HCT116 (cell line): ENCODE measurements at places on chromosomes 6 and 20. TPM values are rescaled to one million over a fixed set of nuclear protein-coding genes. Genes with fewer than 3 reads are reported as not detected.

DNA sequence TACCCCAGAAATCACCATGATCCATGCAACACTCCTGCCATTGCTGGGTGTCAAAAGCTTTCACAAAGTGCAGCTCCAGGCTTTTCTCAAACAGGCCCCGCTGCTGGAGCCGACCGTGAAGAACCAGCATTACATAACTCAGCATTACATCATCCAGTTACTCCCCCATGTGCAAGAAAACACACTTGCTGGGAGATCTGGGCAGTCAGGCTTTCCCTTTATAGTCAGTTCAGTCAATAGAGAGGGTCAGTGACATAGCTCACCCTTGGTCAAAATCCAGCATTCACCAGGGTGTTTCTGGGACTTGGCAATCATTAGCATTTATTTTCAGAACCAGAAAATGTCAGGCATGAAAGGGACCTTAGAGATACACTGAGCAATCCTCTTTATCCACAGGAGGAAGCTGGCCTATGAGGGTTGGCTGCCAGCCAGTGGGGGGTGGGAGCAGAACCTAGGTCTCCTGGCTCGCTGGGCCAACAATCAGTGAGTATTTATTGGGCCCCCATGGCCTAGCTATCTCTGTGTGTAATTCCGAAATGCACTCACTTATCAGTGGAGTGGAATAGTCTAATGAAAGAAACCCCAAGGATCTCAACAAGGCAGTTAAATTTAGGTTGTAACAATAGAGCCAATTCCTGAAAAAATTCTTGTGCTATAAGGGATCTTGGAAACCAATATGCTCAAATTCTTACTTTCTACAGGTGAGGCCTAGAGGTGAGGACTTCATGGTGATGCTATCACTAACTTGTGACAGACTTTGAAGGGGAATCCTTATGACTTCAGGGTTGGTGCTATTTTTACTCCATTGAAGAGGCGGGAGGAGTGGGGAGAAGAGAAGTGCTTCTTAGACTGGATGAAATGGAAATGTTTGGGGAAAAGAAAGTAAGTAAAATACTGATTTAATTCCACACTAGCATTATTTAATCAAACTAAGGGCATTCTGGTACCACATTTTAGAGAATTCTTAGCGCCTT lies 54.6 kb downstream of the LYRM4 start:
- H3K4me1 ChIP-seq: no peaks in the 10 kb centered on the region
- no peak overlapping the region for H3K4me3 ChIP-seq
- no peak overlapping the region for H3K27ac ChIP-seq
- no peaks in the 10 kb centered on the region for H3K27me3 ChIP-seq
- no peaks in the 10 kb centered on the region for H3K36me3 ChIP-seq
- no peak for DNase-seq

GRCh38 chr6:159914565-159914923 lies 23.8 kb downstream of the MAS1 start:
- no peak overlapping the region for H3K4me3 ChIP-seq
- H3K27ac ChIP-seq: no peak overlapping the region

Gene TRIM31
- not detected for total RNA-seq

Gene HSPA12B
- total RNA-seq: not detected

GRCh38 chr6:43541774-43542471 lies 25.0 kb downstream of the POLR1C start:
- peaks cover 37% of the 10 kb centered on the region for H3K36me3 ChIP-seq
- no peak overlapping the region for H3K27ac ChIP-seq
- no peaks in the 10 kb centered on the region for H3K27me3 ChIP-seq
- no peaks in the 10 kb centered on the region for H3K4me1 ChIP-seq

- H3K27me3 ChIP-seq: no peaks in the 10 kb centered on the region
- peaks cover 63% of the 10 kb centered on the region for H3K36me3 ChIP-seq
- no peak overlapping the region for H3K4me3 ChIP-seq
Observed at GRCh38 chr6:24419526-24419925, 16.8 kb downstream of the MRS2 start.

GRCh38 chr20:1287306-1287705 lies 21.2 kb downstream of the SNPH start:
- H3K4me1 ChIP-seq: no peaks in the 10 kb centered on the region
- no peak overlapping the region for H3K27ac ChIP-seq
- no peak for DNase-seq
- no peaks in the 10 kb centered on the region for H3K27me3 ChIP-seq
- H3K36me3 ChIP-seq: no peaks in the 10 kb centered on the region
- no peak overlapping the region for H3K4me3 ChIP-seq

DNA sequence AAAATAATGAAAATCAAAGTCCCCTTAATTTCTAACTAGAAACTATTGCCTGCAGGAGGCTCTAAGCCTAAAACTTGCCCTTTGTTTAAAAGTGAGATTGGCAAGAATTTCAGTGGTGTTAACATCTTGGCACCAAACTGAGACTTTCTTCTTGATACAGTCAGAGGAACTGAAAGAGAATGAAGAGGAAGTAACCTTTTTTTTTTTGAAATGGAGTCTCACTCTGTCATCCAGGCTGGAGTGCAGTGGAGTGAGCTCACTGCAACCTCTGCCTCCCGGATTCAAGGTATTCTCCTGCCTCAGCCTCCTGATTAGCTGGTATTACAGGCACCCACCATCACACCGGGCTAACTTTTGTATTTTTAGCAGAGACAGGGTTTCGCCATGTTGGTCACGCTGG lies 3.6 kb downstream of the DOP1A start:
- no peaks in the 10 kb centered on the region for H3K27me3 ChIP-seq
- H3K4me3 ChIP-seq: no peak overlapping the region
- no peak for DNase-seq
- peaks cover 12% of the 10 kb centered on the region for H3K4me1 ChIP-seq

Gene BMP6
- 1.6 TPM for total RNA-seq

DNA sequence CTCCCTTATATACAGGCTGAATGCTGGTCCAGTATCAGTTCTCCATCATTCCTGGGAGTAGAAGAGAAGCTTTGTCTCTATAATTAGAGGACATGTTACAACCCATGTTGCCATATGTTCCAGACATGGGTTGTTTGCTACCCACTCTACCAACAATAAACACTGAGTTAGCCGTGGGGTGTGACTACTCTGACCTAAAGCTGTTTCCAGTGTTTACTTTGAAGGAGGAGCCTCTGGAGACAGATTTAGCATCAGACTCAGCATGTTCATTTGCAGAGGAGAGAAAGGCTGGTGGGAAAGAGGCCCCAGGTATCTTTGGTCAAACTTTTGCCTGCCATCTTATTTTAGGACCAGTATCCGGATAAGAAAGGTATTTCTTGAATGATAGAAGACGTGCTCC lies 157.9 kb upstream of the SNX9 start:
- no peaks in the 10 kb centered on the region; the same call in 1 of the 2 replicates for H3K4me1 ChIP-seq
- H3K36me3 ChIP-seq: no peaks in the 10 kb centered on the region
- H3K27me3 ChIP-seq: no peaks in the 10 kb centered on the region
- no peak for DNase-seq
- no peak overlapping the region for H3K27ac ChIP-seq
- no peak overlapping the region for H3K4me3 ChIP-seq

Gene FOXQ1
- 0.42 TPM for total RNA-seq

DNA sequence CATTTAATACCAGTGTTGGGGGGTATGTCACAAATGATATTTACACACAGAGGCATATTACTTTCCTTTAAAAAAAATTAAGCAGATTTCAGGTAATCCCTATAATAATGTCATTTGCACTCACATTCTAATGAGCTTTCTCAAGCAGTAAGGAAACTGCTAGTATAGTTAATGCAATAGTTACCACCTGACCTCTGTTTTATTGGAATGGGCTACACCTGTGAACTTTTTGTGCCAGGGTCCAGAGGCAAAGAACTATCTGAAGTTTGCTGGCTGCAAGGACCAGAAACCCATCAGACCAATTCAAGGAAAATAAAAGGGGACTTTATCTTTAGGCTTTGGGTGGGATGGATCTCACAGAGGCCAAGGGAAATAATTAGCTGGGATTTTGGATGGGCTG lies 2.9 kb upstream of the ZHX3 start:
- no peaks in the 10 kb centered on the region for H3K36me3 ChIP-seq
- H3K27me3 ChIP-seq: no peaks in the 10 kb centered on the region
- H3K27ac ChIP-seq: no peak overlapping the region
- no peak for DNase-seq
- peaks cover 27% of the 10 kb centered on the region for H3K4me1 ChIP-seq

Gene IRF4
- 1.2 TPM for total RNA-seq

- H3K4me1 ChIP-seq: peaks cover 4% of the 10 kb centered on the region; the same call in 1 of the 2 replicates
- no peak overlapping the region for H3K4me3 ChIP-seq
- no peaks in the 10 kb centered on the region for H3K36me3 ChIP-seq
Observed at GRCh38 chr20:46113113-46113470, 5.0 kb upstream of the CD40 start.

DNA sequence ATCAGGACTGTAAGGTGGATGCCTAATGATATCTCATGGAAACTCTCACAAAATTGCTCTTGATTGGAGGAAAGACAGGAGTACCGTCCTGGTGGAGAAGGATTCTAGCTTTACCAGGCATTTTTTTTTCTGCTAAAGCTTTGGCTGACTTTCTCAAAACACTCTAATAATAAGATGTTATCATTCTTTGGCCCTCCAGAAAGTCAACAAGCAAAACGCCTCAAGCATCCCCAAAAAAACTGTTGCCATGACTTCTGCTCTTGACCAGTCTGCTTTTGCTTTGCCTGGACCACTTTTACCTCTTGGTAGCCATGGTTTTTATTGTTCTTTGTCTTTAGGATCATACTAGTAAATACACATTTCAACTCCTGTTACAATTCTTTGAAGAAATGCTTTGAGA lies 55.5 kb upstream of the RUNX2 start:
- no peaks in the 10 kb centered on the region for H3K36me3 ChIP-seq
- no peaks in the 10 kb centered on the region for H3K27me3 ChIP-seq
- DNase-seq: no peak
- no peak overlapping the region for H3K4me3 ChIP-seq
- no peak overlapping the region for H3K27ac ChIP-seq
- no peaks in the 10 kb centered on the region for H3K4me1 ChIP-seq

- no peak overlapping the region for H3K4me3 ChIP-seq
- DNase-seq: no peak
- H3K36me3 ChIP-seq: no peaks in the 10 kb centered on the region
- no peaks in the 10 kb centered on the region for H3K4me1 ChIP-seq
- no peak overlapping the region for H3K27ac ChIP-seq
Observed at GRCh38 chr20:51396365-51396909, 146.1 kb downstream of the NFATC2 start.

Gene VNN1
- total RNA-seq: not detected
